ENCODE measurements at places on chromosomes 3 and 15.

DNA sequence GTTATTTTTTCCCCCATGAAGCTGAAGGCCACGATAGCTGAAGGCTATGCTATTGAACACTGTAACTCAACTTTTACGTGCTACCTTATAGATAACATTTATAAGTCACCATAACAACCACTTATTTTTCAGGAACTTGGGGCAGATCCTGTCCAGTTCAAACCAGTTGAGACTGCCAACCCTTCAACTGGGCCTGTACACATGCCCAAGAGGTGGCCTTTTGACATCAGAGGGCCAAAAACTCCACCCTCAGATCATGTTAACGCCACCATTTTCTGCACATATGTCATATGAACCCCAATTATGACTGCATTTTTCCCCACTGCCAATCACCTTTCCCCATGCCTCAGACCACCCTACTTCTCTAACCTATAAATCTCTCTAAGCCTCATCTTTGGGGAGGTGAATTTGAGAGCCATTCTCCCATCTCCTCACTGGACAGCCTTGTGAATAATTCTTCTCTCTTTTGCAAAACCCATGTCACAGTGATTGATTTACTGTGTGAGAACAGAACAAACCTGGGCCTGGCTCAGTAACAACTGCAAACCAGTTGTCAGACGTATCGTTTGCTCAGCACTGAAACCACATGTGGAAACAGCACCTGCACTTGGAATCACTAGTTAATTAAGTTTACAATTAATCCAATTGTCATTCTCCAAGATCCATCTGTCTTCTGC, 42.5 kb downstream of the ZNF445 start:
- no peak for DNase-seq

- no peak for DNase-seq
Observed at GRCh38 chr3:127961963-127962362, 46.9 kb downstream of the KBTBD12 start.

DNA sequence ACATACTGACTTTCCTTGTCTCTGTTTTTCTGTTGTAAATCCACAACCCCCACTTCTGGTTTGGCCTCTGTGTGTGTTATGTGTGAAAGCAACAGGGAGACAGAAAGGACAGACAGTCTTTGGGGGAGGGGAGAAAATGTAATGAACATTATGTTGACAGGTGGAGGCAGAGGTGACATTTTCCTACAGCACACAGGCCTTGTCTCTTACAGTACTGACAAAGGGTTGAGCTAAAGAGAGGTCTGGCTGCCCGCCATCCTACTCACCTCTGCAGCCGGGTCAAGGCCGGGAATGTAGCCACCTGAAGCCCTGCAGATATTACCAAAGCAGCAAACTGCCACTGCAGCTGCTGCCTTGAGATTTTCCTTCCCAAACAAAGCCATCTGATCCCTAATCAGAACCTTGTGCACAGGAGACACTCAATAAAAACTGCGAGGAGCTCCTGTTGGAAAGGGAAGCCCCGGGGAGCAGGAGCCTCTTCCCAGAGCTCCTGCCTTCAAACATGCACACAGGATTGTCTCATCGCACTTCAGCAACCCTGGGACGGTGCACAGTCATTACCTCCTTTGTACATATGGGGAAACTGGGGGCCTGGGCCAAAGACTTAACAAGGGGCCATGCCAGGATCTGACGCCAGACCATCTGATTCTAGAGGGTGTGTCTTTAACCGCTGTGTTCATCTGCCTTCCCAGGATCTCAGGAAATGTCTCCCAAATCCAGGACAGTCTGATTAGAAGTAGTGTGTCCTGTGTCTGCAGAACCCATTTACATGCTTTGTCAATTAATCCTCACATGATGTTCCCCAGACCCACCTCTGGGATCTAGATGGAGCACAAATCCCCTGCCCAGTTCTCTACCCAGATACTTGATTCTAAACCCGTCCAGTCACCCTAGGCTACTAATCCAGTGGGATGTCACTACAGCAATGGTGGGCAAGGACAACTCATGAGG, 14.2 kb downstream of the MYO5C start:
- no peak for DNase-seq

- peak; percentile 5 for DNase-seq
Observed at GRCh38 chr3:154904328-154904727, 175.8 kb upstream of the MME start.

- DNase-seq: peak; percentile 95
Observed at GRCh38 chr15:89662893-89663626, 7.8 kb upstream of the KIF7 start.

DNA sequence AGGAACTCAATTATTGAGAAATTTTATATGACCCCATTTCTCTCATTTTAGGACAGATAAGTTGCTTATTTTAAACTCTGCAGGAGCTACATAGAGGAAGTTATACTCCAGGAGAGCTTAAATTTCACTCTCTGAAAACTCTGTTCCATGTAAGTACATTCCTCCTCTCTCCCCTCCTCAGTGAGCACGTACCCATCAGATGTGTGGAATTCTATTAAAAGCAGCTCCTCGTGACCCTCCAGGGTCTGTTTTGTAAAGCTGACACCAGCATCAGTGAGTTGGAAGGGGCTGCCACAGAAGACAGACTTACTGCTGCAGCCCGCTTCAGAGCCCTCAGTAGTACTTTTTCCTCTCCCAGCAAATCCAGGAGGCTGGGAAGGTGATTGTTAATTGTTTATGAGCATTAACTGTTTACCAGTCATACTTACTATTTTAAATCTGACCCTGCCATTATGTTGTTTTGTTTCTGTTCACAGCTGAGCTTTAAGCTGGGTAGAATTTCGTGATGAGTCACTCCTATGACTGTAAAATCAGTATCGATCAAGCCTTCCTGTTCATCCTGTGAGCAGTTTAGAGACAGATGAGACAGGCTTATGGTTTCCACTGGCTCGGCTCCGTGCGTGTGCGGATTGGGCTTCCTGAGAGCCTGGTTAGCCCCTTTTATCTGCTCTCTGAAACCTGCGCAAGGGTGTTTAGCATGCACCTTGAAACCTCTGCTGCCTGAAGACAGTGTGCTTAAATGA, 20.4 kb downstream of the IGF1R start:
- DNase-seq: no peak

DNA sequence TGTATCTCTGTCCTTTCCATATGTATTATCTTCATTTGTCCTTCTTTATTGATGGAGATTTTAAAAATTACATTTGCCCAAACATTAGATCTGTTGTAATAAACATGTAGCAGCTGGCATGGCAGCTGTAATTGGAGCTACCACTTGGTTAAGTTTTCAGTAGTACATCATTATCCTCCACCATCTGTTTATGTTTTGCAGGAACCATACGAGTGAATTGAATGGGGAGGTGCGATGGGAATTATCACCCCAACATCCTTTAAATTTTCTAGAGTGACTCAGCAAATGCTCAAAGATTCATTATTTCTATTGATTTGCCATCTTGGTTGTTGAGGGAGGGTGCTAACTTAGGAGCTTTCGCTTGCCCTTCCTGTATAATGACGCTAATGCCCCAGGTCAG, 32.6 kb upstream of the NOX5 start:
- DNase-seq: no peak

DNA sequence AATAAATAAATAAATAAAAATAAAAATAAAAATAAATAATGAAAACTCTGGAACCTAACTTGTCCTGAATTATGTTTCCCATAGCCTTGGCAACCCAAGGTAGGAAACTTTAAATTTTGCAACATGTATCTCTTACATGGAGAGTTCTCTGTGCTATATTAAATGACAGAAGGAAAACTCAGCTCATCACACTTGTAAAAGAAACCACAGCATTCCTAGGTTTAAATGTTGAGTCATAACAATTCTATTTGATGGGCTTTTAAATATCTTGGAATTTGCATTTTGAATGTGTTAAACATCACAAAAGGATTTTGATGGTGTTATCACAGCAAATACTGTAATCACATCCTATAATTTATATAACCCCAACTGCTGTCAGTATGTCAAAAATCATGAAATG, 144.2 kb downstream of the LRTM1 start:
- DNase-seq: no peak

DNA sequence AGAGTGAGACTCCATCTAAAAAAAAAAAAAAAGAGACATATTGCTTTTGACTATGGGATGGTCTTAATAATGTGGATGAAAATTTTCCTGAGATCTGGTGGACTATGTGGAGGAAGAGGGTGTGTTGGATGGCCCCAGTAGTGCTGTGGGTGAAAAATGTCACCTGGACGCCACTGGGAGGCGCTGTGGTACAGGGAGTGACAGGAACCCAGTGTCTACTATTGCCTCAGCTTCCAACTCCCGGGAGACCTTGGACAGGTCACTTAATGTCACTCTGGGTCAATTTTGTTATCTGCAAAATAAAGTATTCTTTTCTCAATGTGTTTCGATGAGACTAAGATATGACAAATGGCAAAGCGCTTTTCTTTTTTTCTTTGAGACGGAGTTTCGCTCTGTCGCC, 27.7 kb upstream of the DCP1A start:
- DNase-seq: peak; percentile 55

GRCh38 chr3:139718415-139718814, 40.6 kb upstream of the NMNAT3 start:
- DNase-seq: peak; percentile 62

Data from hepatic stellate cell (primary cell).